Head of caudate nucleus (tissue), 42 donors: ENCODE measurements at places on chromosomes 5 and 9.

DNA sequence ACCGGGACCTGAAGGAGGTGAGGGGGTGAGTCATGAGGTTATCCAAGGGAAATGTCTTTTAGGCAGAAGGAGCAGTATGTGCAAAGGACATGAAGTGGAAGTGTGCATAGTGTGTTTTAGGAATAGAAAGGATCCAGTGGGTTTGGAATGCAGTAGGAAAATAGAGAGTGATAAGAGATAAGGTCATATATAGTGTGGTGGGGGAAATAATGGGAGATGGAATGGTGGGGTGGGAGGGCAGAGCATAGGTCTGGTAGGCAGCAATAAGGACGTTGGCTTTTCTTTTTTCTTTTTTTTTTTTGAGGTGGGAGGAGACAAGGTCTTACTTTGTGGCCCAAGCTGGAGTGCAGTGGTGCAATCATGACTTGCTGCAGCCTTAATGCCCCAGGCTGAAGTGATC lies 17.8 kb downstream of the SNX24 start:
- DNase-seq: no peak

- DNase-seq: no peak
These were observed 860.9 kb downstream of the TAF11L14 start for GRCh38 chr5:18495157-18495556.

GRCh38 chr9:105757496-105758251 lies 63.3 kb downstream of the TMEM38B start:
- DNase-seq: no peak

GRCh38 chr5:28344836-28345433 lies 1306.5 kb upstream of the CDH9 start:
- DNase-seq: peak; percentile 7

GRCh38 chr5:15601853-15602252 lies 101.9 kb downstream of the FBXL7 start:
- no peak for DNase-seq

- no peak for DNase-seq
These were observed 27.3 kb downstream of the NR6A1 start for GRCh38 chr9:124743686-124744348.

DNA sequence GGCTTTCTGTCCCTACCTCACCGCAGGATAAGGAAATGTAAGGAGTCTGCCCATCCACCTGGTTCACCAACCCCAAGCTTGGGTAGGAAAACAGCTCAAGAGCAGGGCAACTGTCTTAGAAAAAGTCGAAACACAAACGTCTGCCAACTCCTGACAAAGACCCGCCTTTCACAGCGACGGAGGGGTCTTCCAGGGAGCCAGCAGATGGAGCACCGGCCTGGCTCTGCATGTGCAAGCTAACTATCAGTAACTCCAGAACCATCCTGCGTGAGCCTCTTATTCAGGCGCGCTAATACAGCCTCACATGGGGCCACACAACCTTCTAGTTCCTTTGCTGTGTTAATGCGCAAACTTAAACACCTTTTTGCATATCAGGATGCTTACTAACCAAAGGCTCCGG lies 26.9 kb downstream of the CAMSAP1 start:
- DNase-seq: no peak

- DNase-seq: peak; percentile 20
These were observed 24.7 kb downstream of the ZFR start for GRCh38 chr5:32419791-32420190.

GRCh38 chr9:87122947-87123685 lies 175.8 kb upstream of the GAS1 start:
- no peak for DNase-seq

GRCh38 chr5:83586874-83587776 lies 115.6 kb downstream of the VCAN start:
- no peak for DNase-seq

DNA sequence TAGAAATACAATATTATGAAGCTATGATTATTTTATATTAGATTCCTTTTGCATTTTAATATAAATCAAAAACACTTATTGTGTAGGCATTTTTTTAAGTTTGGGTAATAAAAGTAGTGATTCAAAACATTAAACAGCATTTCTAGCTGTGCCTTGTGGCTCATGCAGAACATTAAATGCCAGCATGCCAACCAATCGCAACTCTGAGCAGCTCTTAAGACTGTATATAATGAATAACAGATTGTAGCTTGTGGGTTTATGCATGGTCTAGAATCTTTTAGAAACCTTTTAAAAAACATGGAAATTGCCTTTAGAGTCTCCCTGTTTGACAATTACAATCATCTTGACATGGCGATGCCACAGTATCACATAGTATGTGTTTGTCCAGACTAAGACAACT lies 903.8 kb downstream of the EFNA5 start:
- DNase-seq: no peak

DNA sequence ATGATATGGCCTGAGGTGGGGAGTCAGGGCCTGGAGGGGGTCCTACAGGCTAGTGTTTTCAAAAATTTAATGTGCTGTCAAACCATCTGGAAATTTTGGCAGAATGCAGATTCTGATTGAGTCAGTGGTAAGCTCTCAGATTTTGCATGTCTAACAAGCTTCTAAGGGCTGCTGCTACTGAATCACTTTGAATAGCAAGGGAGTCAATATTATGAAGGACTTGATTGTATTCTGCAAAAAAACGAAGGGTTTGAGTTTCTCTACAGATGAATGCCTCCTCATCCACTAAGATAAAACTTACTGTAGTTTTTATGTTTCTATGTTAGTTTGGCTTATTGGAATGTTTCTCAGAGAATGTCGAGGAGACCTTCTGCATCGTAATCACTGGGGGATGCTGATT lies 179.5 kb downstream of the TMEM38B start:
- DNase-seq: no peak

GRCh38 chr5:111635916-111636570 lies 121.0 kb downstream of the NREP start:
- no peak for DNase-seq

GRCh38 chr5:175895686-175896102 lies 24.3 kb downstream of the CPLX2 start:
- DNase-seq: no peak
